ENCODE measurements at places on chromosomes 6 and 20.
A peak's percentile ranks its signal among the peaks of the same experiment; 100 is the strongest.

GRCh38 chr6:7154341-7155139 lies 46.8 kb downstream of the RREB1 start:
- DNase-seq: no peak

DNA sequence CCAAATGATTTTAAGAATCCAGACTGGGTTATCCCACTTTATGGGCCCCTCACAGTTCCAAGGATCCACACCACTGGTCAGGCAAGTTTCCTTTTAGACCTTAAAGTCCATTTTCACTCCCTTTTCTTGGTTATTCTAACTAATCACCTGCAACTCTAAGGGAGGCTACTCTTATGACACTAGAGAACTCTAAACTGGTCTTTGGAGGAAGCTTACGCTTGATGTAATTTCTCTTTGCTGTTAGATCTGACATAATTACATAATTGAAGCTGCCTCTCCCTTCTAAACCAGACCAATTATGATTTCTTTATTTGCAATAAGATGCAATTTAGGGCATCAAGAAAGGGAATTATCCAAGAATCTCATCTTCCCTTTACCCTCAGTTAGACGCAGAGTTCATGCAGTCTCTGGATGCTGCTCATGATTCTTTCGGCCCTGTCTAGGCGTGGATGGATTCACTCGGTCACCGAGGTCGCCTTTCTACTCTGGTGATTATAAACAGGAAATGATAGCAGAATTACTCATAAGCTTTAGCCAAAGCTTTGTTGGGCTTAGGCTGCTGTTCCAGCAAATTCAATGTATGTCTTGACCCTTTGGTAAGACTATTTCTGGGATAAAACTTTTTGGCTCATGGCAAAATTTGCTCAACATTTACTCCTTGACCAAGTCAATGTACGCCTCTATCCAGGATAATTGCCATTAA lies 166.4 kb upstream of the PRND start:
- DNase-seq: no peak

DNA sequence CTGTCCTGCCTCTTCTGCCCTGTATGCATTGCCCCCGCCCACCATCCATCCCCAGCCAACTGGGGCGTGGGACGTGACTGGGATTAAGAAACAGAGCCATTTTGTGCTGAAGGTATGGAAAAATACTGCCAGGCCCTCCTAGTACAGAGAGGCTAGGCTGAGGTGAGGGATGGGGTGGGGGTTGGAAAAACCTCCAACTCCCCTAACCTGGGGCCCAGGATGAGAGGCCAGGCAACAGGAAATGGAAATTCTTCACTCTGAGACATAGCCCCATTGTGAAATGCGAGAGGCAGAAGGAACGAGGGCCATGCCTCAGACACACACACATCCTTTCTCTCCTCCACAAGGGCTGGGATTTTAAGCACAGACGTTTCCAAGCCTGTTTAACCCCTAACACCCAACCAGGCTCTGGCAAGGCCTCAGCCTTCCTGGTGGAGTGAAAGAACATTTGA lies 19.9 kb downstream of the KCNK5 start:
- no peak for DNase-seq

- DNase-seq: peak; percentile 60
These were observed 147.1 kb downstream of the MRPL14 start for GRCh38 chr6:43980004-43980795.

DNA sequence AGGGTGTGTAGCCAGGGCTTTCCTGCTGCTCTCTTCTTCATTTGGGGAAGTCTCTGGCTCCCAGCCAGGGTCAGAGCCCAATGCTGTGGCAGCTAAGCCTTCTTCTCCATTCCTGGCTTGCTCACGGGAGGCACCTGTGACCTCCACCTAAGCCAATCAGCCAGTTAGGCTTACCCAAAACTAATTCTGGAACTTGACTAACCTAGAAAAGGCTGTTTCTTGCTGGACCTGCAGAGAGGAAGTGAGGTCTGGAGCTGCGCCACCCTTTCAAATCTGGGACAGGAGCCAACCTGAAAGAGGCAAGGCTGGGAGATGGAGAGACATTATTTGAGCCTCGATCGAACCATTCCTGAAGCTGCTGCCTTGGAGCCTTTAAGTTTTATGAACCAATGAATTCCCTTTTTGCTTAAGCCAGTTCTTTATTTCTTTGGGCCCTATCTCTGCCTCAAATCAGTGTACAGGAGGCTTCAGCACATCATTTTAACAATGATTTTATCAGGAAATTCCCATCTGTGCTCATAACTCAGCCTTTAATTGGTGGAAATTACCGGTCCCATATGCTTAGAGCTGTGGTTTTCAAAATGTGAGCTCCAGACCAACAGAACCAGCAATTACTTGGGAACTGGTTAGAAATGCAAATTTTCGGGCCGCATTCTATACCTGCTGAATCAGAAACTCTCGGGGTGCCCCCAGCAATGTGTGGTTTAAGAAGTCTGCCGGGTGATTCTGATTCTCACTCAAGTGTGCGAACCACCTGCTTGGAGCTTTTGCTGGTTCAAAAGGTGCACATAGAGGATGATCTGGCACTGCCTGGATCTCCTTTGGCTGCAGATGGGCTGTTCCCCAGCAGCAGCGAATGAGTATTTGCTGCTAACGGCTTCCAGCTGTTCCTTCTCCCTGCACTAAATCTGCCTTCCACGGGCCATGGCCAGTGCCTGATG lies 97.4 kb upstream of the RNF24 start:
- no peak for DNase-seq

DNA sequence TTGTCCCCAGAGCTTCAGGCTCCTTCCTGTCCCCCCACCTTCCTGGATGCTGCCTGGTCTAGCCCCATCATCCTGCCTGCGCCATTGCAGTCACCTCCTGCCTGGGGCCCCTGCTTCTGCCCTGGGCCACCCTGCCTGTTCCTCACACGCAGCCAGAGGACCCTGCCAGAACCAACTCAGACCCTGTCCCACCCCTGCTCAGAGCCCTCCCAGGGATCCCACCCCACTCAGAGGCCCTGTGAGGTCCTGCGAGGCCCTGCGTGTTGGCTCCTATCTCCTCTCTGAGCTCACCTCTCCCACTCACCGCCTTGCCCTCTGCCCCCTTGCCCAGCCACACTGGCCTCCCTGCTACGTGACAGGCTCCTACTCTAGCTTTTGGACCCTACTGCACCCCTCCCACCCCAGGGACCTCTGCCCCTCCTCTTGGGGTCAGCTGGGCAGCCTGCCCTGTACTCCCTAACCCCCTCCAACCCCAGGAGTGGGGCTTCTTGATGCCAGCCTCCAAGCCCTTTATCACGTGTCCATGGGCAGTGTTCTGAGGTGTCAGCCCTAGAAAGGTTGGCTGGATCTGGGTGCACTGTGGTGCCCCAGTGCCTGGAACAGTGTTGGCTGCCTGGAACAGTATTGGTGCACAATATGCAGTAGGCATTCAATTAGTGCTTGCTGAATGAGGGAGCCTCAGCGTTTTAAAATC lies 68.3 kb downstream of the CEBPB start:
- no peak for DNase-seq

GRCh38 chr6:16836144-16836981 lies 75.1 kb upstream of the ATXN1 start:
- DNase-seq: no peak

- no peak for DNase-seq
These were observed 26.8 kb downstream of the TUBB2B start for GRCh38 chr6:3200682-3201081.

DNA sequence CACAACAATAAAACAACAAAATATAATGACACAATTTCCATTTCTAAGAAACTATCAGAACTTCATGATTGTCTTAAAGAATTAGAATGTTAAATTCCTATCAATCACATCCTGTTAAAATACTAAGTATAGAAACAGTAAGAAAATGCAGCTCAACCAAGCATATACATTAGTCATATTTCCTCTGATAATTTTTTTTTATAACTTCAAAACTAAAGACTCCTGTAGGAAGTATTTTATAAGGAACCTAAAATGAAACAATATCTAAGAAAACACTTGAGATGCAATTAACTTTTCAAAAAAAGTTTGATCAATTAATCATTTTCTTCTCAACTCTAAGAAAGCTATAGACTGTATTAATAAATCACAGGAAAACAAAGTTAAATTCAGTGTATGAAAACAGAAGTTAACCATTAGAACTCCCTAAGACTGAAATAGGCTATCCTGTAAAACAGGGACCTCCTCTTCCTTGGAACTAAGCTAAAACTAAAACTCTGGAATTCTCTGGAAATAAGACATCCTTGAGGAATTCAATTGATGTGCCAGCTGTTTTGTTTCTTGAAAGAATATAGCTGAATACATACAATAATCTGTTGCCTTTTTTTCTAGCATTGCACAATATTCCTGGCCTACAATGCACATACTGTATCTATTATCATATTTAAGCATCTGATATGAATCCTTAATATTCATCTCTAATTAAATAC lies 19.8 kb downstream of the FKBP5 start:
- DNase-seq: no peak

GRCh38 chr20:24590178-24590982 lies 121.0 kb downstream of the SYNDIG1 start:
- DNase-seq: peak; percentile 60

- DNase-seq: no peak
These were observed 632 bp downstream of the CGAS start for GRCh38 chr6:73451223-73452106.

- no peak for DNase-seq
These were observed 243.6 kb downstream of the KCNQ5 start for GRCh38 chr6:72865467-72865866.

DNA sequence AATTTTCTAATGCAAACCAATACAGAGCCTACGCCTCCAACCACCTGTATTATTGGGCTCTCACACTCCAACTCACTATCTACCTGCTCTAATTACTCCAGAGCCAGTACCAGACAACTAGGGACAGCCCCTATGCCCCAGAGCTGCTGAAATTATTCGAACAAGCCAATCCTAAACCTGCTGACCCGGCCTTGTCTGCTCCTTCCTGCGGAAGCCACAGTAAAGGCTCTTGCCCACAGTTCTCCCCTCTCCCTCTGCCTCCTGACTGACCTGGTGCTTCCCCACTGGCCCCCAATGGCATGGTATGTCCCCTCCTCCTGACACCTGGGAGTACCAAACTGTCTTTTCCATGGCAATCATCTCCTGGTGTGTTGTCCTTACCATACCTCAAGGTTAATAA lies 4.1 kb upstream of the TOX2 start:
- peak; percentile 42 for DNase-seq

- DNase-seq: no peak
These were observed 22.6 kb downstream of the MOCS1 start for GRCh38 chr6:39911513-39912125.

DNA sequence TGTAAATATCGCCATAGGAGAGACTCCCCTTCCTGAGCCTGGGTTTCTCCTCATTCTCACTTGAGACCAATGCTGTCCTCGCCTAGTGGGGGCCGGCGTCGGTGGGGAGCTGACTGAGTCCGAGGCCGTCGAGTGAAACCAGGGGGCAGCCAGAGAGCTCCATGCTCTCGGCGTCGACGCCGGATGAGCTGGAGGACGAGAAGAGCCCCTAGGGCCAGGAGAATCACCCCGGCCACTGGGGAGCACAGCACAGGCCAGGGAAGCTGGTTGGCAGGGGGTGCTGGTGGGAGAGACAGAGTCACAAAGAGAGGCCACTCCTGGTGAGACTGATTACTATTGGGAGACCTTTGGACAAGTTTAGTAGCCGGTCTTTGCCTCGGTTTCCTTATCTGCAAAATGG lies 6.4 kb upstream of the GPSM3 start:
- DNase-seq: no peak

GRCh38 chr20:31485450-31486339 lies 10.6 kb downstream of the REM1 start:
- DNase-seq: no peak

DNA sequence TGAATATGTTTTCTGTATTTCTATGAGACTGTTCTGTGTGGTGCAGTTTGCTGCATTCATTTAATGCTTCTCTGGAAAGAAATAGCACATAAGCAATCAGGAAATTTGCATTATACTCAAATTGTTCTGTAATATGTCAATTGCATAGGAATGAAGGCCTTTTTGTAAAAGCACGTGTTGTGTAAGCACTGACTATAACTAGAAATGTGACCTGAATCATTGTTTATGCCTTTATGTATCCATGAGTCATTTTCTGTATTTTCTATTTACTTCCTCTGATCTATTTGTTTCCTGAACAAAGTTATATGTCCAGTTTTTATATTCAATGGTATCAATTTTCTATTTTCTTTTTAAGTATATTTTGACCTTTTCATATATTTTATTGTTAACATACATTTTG lies 1455.3 kb downstream of the GRIK2 start:
- no peak for DNase-seq

DNA sequence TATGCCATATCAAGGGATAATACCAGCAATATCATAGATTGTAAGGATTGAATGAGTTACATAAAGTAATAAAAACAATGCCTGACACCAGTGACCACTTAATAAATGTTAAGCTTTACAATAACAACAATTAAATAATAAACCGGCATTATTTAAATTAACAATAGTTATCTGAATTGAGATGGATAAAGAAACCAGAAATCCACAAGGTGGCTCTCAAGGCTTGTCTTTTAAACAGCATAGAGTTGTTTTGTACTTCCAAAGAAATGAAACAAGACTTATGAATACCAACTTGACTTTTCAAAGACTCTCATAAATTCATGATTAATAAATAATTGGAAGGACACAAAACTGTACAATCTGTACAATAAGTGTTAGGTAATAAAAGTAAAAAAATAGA lies 203.1 kb downstream of the ASCC3 start:
- DNase-seq: no peak

- no peak for DNase-seq
These were observed 152.3 kb downstream of the ZMYND8 start for GRCh38 chr20:47204008-47204849.

GRCh38 chr6:79431537-79431933 lies 105.7 kb downstream of the LCA5 start:
- DNase-seq: no peak

DNA sequence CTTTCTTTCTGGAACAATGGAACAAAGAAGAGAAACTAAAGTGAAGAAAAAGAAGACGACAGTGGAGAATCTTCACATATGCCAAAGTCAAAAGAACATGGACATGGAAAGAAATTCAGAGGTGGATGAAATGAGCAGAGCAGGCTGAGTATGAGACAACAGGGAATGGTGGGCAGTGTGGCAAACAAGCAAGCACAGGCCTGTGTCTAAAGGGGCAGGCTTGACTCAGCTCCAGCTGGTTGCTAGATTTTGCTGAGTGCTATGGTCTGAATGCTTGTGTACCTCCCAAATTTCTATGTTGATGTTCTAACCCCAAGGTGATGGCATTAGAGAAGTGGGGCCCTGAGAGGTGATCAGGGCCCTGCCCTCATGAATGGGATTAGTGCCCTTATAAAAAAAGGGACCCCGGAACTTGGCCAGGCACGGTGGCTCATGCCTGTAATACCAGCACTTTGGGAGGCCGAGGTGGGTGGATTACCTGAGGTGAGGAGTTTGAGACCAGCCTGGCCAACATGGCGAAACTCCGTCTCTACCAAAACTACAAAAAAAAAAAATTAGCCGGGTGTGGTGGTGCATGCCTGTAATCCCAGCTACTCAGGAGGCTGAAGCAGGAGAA lies 49.6 kb downstream of the ZMYND8 start:
- DNase-seq: no peak
